RWPE1 (cell line): ENCODE measurements at places on chromosomes 7 and 10.
A peak's percentile ranks its signal among the peaks of the same experiment; 100 is the strongest.

- DNase-seq = no peak
Measured at GRCh38 chr7:128148676-128149075, 92.4 kb upstream of the LEP start.

- no peak for DNase-seq
Measured at GRCh38 chr10:6702030-6702429, 122.0 kb upstream of the PRKCQ start.

GRCh38 chr7:30470771-30471170 lies 7.8 kb downstream of the NOD1 start:
- DNase-seq = no peak

DNA sequence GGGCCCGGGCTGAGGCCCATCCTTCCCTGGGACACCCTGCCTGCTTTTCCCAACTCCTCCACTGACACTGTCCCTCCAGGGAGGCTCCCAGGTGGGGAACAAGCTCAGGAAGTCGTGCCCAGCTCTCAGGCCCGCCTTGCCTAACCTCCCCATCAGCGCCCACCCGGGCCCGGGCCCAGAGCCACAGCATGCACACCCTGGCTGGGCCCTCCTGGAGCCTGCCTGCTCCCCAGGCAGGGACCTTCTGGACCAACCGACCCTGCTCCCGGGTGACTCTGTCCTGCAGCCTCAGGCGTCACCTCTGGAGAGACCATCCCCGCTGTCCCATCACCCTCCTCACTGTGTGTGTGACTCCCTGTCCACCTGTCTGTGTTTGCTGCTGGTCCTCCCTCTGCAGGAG lies 1.8 kb upstream of the TMEM184A start:
- DNase-seq = no peak

DNA sequence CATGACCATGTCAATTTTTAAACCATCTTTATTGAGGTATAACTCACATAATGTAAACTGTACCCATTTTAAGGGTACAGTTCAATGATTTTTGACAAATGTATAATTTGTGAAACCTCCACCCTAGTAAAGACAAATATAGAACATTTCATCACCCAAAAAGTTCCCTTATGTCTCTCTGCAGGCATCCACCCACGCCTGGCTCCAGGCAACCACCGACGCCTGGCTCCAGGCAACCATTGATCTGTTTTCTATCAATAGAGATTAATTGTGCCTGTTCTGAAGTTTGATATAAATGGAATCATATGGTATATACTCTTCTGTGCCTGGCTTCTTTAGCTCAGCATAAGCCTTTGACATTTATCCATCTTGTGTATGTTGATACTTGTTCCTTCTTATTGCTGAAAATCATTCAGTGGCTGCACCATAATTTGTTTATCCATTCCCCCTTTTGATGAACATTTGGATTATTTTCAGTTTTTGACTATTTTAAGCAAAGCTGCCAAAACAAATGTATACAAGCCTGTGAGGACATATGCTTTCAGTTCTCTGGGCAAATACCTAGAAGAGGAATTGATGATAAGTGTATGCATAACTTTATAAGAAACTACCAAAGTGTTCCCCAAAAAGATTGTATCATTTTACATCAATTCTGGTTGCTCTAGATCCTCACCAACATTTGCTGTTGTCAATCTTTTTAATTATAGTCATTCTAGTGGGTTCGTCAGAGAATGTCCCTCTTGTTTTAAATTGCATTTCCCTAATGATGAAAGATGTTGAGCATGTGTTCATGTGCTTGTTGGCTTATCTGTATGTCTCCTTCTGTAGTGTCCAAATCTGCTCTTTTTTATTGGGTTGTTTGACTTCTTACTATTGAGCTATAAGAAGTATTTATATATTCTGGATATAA lies 55.7 kb upstream of the HECTD2 start:
- no peak for DNase-seq

DNA sequence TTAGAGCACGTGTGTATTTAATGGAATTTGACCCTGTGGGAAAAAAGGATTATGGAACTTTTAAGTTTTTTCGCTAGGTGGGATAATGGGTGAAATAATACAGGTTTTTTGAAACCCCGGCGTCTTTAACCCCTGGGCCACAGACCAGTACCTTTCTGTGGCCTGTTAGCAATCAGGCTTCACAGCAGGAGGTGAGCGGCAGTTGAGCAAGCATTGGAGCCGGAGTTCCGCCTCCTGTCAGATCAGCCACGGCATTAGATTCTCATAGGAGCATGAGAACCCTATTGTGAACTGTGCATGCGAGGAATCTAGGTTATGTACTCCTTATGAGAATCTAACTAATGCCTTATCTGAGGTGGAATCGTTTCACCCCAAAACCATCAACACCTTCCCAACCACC lies 28.6 kb downstream of the WAC start:
- no peak for DNase-seq

DNA sequence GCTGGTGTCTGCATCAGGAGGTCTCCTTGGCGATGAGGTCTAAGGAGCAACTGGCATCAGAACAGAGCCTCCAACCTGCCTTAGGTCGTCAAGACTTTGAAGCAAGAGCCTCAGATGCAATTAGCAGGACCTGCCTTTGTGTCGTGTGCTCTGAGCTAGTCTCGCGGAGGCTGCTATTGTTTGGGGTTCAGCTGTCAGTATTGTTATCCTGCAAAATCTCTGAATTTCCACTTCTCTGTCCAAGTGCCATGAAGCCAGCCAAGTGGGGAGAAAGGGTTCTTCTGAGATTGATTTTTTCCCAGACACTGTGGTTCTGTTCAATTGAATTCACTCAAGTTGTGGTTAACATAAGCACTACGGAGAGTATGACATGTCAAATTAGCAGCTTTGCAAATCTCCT lies 78.7 kb downstream of the ADARB2 start:
- DNase-seq = no peak

DNA sequence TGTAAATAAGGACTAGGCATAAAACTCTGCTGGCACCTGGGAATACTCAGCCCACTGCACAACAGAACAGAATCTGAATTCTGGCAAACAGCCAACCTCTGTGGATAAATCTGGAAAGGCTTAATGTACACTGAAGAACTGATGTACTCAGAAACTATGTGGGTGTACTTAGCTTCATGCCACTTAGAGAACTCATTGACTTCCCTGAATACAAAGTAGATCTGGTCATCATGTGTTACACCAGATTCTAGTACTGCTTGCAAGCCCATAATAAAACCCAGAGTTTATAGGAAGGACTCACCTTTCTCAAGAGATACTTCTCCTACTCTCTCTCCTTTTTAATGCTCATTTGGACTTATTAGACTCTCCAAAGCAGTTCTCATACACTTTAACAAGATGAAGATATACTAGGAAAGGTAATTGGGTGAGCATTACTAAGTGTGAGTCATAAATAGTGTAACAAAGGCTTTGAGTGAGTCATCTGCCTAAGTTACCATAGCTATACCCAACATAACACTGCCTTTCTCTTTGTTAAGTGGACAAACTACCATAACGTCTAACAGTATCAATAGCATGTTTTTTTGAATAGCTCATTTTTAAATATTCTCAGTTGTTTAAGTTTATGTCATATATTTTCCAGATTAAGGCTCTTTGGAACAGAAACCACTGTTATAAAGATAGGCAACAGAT lies 309.1 kb downstream of the MDFIC start:
- DNase-seq = peak; percentile 77

DNA sequence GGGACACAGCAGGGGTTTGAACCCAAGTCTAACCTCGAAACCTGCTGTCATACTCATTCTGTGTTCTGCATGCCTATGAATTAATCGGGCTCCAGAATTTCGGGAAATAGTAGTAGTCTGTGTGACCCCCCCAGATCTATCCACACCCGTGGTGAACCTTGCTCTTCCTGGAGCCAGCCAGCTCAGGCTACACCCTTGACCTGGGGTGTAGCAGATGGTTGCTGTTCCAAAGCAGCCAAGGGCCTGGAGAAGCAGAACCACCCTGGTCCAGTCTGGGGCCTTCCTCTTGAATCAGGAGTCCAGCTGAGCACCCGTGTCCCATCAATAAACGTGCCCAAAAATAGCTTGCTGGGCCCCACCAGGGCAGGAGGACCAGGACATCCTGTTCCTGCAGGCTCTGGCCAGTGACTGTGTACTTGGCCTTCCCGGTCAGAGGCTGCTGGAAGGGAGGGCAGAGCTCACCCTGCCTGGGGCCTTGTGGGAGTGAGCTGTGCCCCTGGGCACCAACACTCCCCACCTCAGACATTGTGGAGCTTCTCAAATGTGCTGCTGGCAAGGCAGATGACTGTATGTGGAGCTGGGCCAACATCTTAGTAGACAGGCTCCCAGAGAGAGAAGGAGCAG lies 101.2 kb upstream of the ZNF716 start:
- DNase-seq = no peak

DNA sequence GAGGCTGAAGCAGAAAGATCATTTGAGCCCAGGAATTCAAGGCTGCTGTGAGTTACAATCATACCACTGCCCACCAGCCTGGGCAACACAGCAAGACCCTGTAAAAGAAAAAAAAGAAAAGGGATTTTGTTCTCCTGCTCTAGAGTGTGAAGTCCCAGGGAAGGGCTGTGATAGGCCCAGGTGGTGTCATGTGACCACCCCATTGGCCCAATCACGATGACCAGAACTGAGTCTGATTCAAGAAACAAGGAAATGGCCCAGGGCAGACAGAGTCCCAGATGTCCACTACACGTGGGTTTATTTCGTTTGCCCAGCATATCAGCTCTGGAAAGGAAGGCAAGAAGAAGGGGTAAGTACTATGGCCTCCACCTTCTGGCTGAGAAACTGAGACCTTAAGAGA lies 81.3 kb upstream of the CUX1 start:
- peak; percentile 35 for DNase-seq

DNA sequence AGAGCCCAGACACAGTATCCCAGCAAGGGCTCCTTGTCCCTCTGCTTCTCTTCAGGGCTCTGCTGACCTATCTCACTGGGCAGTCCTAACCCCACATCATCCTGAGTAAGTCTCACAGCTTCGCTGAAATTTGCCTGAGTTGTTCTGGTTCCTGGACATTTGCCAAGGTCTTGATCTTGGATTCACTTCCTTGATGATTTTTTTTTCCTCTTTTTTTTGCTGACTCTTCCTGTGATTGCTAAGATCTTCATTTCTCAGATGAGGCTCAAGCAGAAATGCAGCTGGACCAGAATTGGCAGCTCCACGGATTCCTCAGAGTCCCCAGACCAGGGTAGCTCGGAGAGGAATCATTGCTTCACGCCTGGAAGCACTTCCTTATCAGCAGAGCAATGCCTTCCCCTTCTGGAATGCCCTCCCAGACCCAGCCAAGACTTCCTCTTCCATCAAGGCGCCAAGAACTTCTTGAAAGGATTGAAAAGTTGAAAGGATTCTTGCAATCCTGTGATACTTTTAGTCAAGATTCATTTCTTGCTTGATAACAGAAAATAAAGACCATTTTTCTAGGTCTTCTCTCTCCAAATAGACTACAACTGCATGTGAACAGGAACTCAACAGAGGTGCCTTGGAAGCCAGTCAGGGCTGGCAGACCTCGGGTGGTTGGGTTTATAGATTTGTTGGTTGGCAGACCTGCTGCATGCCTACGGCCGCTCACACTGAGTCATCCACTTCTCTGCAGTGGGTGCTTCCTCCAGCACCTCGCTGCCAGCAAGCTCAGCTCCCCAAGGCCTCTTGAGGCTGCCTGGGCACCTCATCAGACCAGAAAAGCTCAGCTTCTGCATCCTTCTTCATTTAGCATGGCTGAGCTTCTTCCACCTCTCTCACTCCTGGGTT lies 8.8 kb upstream of the AFAP1L2 start:
- DNase-seq = peak; percentile 91

GRCh38 chr7:143372070-143372469 lies 9.1 kb upstream of the ZYX start:
- no peak for DNase-seq

GRCh38 chr10:88253622-88254021 lies 329.5 kb downstream of the RNLS start:
- DNase-seq = no peak

DNA sequence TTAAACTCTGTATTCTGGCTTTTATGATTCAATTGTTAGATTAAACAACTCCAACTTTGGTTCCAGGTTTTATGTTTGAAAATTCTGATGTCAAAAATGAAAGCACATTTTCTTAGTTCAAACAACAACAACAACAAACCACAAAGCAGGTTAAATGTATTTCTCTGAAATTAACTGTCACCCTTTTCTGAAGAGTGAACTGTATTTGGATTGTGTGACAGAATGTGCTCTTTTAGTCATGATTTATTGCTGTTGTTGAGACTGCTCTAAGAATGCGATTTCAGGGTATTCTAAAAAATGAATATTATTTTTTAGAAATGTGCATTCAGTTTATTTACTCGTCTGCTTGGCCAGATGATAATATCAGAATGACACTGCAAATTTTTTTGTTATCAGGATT lies 144.1 kb downstream of the GNAI1 start:
- no peak for DNase-seq

DNA sequence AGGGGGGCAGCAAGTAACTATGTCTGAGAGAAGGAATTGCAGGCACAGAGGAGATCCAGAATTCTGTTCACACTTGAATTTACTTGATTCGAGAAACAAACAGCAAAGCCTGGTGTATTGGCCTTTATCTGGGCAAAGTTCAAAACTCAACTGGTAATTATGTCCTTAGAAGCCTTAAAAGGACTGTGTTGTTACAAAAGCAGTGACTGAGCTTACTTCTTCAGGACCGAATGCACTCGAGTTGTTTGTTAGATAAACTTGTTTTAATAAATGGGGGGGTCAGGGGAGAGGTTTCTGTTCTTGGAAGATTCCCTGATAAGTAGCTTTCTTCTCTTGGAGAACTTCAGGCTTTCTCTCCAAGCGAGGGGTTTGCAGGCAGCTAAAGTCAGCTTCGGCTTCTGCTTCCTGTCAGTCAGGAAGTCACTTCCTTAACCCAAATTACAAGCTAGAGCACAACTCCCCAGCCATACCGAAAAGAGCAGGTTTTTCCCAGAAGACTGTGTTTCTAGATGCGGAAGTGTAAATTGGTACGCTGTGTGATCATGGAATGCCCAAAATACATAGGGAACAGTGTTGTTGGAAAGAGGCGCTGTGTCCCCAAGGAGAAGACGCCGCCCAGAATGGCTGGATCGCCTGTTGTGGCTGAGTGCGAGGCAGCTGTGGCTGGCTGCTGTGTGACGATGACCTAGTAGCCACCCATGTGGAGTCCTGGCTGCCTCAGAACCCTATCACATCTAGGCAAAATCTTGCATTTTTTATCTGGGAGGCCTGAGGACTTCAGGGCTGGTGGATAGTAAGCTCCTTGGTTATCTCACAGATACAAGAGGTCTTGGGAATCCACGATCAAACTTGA lies 110.4 kb downstream of the TCF7L2 start:
- DNase-seq = no peak

- DNase-seq = no peak
Measured at GRCh38 chr7:139249179-139249810, 18.3 kb downstream of the UBN2 start.

DNA sequence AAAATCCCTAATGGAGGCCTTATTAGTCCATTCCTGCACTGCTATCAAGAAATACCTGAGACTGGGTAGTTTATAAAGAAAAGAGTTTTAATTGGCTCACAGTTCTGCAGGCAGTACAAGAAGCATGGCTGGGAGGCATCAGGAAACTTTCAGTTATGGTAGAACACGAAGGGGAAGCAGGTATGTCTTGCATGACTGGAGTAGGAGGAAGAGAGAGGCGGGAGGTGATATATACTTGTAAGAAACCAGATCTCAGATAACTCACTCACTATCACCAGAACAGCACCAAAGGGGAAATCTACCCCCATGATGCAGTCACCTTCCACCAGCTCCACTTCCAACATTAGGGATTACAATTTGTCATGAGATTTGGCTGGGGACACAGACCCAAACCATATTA lies 35.8 kb downstream of the GNAI1 start:
- no peak for DNase-seq

- DNase-seq = no peak
Measured at GRCh38 chr7:141074162-141074991, 513 bp downstream of the TMEM178B start.
